ENCODE measurements at places on chromosomes 16 and 17. TPM values are rescaled to one million over a fixed set of nuclear protein-coding genes. Genes with fewer than 3 reads are reported as not detected.

The CDK3 gene
- polyA plus RNA-seq: 8.2 TPM

The SLC5A10 gene
- polyA plus RNA-seq: 0.46 TPM

DNA sequence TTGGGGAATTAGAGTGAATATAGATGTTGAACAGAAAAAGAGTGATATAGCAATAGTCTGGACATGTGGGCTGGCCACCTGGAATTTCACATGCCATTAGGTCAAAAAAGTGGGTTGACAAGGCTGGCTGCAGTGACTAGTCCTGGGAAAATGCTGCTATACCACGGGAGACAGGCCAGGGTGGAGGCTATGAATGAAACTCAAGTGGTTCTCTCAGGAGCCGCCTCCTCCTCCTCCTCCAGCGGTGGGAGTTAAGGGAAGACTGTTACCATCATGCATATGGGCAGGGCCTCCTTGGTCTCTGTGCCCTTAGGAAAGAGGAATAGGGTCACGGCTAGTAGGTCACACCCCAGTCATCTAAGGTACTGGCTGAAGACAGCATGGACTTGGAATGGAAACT, 448.0 kb downstream of the SLC39A11 start:
- no peak for DNase-seq

DNA sequence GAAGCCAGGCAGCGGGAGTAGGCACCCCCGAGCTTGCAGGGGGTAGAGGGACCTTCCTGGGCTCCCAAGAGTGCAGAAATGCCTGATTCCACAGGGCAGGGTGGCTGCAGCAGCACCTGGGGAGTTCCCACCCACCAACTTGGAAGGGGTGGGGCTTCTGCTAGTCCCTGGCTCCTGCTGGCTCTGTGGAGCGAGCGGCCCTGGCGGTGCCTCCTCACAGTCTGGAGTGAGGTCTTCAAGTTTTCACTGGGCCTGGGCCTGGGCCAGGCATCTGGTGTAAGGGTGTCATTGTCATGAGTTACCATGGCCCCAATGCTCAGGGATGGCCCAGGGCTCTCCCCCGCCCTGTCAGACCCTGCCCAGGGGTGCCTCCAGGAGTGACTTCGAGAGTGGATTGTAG, 15.8 kb upstream of the ITGB3 start:
- DNase-seq: no peak

DNA sequence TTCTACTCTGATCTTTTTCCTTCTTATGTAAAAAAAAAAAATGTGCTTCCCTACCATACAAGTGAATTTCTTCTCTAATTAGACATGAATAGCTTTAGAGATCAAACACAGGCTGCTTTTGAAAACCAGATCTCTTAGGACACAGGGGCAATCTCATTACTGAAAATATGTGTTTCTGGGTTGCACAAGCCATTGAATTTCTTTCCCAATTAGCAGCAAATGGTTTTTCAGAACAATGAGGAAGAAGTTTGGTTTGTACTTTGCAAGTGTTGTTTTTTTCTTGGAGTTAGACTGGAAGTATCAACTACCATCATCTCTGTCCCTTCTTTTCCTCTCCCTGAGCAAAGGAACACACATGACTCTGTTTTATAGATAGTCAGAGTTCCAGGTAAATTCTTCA, 5.6 kb upstream of the ANKS4B start:
- DNase-seq: no peak

GRCh38 chr17:40937384-40937819, at the start of gene KRT23:
Gene KRT23, minus strand, starts transcription at chr17:40937646. Its CDS starts 1,043 bp downstream, at chr17:40936603.
- peak; percentile 32 for DNase-seq

- no peak for DNase-seq
These were observed 25.0 kb downstream of the CCDC40 start for GRCh38 chr17:80061421-80061820.

The SP6 gene
- 0.31 TPM for polyA plus RNA-seq

The TBC1D3B gene
- not detected for polyA plus RNA-seq

The KRTAP16-1 gene
- not detected for polyA plus RNA-seq

DNA sequence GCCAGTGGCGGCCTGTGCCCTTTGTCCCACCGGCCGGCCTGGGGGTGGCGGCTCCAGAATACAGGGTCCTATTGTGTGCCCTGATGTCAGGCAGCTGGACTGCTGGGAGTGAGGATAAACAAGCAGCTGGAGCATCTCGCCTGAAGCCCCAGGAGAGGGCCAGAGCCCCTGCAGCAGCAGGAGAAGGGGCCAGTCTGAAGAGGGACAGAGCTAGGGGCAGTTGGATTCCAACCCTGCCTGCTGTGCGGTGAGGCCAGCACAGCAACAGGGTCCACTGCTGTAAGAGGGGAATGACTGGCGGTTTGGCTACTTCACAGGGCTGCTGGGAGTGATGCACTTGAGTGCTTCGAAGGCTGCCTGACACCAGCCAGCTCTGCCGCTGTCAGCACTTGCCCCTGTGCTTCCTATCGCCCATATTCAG, 25.0 kb downstream of the RAB11FIP4 start:
- DNase-seq: peak; percentile 58

DNA sequence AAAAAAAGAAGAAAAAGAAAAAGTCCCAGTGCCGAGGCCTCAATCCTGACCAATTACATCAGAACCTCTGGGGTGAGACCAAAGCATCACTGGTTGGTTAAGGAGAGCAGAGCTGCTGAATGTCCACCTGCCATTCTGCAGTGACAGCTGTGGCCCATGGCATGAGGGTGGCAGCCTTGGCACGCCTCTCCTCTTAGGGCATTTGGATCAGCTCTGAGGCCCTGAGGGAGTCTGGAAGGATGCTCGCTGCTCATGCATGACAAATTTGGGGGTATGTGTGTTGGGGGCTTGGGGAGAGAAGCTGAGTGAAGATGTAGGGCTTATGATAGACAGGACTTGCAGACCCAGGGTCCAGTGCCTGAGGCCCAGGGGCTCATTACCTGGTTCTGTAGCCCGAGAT, 26.3 kb downstream of the MYLK3 start:
- DNase-seq: no peak

- no peak for DNase-seq
These were observed 255.5 kb upstream of the TBX2 start for GRCh38 chr17:61144137-61144536.

DNA sequence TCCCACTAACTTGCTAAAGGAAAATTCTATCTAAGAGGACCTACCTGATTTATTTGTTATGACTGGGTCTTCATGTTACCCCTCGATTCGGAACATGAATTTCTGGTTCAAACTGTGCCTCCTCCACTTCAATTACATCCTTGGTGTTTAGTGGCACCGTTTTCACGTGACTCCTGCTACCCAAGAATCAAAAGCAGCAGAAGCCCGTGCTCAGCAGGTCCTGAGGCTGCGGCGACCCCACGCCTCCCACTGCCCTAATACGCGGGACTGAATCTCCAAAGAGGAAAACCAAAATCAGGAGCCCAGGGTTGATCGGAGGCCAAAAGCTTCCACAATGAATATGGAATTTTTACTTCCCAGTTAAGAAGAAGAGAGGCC, 94.0 kb upstream of the METRNL start:
- no peak for DNase-seq

GRCh38 chr16:22171953-22172352, 9.6 kb downstream of the SDR42E2 start:
- no peak for DNase-seq

DNA sequence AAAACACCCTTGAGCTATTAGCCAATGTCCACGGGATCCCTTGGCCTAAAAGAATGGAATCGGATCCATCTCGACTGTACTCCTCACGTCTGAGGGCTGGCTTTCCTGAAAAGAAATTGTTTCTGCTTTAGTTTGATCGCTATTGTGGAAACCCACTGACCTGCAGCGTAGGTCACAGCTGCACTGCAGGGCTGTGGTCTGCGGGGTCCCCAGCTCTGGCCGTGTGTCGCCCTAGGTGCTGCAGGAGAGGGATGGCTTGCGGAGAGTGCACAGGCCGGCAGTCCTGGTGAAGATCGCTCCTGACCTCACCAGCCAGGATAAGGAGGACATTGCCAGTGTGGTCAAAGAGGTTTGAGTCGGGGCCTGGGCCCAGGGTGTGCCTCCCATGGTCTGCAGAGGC, 13.6 kb downstream of the DHODH start:
- no peak for DNase-seq

The RASD1 gene
- polyA plus RNA-seq: 9.5 TPM

- DNase-seq: no peak
These were observed 10.4 kb upstream of the CUEDC1 start for GRCh38 chr17:57965521-57966160.

- DNase-seq: no peak
These were observed 18.0 kb downstream of the SLFN12L start for GRCh38 chr17:35519439-35519838.

- DNase-seq: peak; percentile 38
These were observed 563.9 kb downstream of the TMEM114 start for GRCh38 chr16:8026450-8026849.

Measured in stomach (tissue), 19 donors.